ENCODE measurements at places on chromosomes 6 and 20. TPM values are rescaled to one million over a fixed set of nuclear protein-coding genes. Genes with fewer than 3 reads are reported as not detected.
A peak's percentile ranks its signal among the peaks of the same experiment; 100 is the strongest.

PHACTR1 gene
- 7.8 TPM for total RNA-seq

TINAG gene
- not detected for total RNA-seq

HLA-DRB5 gene
- total RNA-seq: not detected

CTAGE9 gene
- not detected for total RNA-seq

BPI gene
- total RNA-seq: not detected

SYCP2L gene
- not detected for total RNA-seq

EDN3 gene
- total RNA-seq: not detected

PSORS1C1 gene
- total RNA-seq: 0.64 TPM

ZBP1 gene
- not detected for total RNA-seq

KIAA1755 gene
- total RNA-seq: not detected

VSX1 gene
- not detected for total RNA-seq

SFTA2 gene
- not detected for total RNA-seq

PEX3 gene
- total RNA-seq: 26.7 TPM

FLRT3 gene
- total RNA-seq: 4.0 TPM

IRF4 gene
- not detected for total RNA-seq

GRCh38 chr6:83114164-83114563, 46.7 kb downstream of the DOP1A start:
- DNase-seq: no peak

DNA sequence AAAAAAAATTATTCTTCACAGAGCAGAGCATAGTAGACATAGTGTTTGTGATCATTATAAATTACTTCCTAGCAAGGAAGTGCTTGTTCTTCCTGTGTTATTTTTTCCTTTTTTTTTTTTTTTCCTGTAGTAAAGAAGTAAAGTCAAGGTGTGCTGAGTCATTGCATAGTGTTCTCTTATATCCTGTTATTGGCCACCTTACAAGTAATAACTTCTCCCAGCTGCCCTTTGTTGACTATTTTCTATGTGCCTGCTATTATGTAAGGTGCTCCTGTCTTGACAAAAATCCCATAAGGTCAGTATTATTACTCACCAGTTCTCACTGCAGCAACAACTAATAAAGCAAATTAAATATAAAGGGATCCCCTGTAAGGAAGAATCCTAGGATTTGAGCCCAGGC, 195.3 kb downstream of the GJA1 start:
- DNase-seq: peak; percentile 53

GRCh38 chr6:52389626-52390360, 27.8 kb downstream of the PAQR8 start:
- DNase-seq: peak; percentile 83

DNA sequence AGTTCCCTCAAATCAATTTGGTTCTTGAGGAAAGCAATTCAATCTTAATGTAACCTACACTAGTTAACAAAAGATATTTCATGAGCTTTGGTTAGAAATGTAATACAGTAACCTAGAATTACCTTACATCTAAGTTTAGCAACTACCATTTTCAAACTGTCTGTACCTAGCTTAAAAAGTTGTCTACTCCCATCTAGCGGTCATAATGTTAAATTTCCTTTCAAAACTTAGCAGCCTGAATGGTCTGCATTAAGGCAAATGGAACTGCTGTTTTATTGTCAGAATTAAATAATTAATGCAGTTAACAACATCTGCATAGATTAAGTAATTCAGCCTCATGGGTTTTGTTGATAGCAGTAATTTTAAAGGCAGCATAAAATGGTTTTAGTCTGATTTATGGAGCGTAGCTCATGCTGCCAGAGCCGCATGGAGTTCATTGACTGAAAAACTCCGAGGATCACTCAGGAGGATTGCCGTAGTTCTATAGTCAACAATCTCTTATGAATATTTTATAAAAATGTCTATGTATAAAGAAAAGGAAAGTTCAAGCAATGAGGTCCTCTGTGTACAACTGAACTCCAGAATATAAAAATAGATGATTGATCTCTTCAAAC, 485.4 kb upstream of the MANEA start:
- DNase-seq: peak; percentile 52

DNA sequence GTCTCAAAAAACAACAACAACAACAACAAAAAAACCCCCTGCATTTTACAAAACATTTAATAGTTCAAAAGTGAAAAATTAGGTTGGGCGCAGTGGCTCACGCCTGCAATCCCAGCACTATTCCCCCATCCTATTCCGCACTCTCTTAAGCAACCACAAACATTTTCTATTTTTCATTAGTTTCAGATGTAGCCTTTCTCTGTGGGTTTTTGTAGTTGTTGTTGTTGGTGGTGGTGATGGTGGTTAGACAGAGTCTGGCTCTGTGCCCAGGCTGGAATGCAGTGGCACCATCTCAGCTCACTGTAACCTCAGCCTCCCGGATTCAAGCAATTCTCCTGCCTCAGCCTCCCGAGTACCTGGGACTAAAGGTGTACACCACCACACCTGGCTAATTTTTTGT, 6.4 kb upstream of the GMNN start:
- no peak for DNase-seq

DNA sequence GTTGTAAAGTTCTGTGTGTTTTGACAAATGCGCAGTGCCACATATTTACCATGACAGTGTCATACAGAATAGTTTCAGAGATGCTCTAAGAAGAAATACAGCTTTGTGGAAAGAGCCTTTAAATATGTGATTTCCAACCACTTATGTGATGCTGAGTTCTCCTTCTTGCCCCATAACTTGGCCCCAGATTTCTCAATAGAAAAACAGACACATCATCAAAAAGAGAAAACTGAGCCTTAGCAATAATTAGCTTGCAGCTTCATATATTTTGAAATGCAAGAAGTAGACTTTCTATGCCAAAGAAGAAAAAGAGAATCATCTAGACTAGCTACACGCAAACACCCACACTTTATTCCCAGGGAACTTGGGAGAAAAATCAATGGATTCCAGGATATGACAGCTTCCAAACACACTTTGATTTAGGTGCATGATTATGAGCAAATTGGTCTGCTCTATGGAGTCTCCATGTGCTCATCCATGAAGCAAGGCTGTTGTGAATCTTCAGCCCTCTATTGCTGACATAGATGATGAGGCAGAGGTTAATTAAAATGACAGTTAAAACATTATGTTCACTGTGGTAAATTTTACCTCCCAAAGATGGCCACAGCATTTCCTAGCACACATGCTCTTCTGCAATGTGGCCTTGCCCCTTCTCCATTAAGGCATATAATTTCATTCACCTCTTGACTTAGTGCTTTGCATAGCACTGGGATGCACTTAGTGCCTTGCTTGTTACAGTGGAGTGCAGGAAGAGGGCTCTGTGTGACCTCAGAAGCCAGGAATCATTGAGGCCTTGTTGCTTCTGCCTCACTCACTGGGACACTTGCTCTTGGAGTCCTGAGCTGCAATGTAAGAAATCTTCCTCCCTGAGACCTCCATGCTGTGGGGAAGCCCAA, 174.6 kb downstream of the SYNDIG1 start:
- DNase-seq: no peak

DNA sequence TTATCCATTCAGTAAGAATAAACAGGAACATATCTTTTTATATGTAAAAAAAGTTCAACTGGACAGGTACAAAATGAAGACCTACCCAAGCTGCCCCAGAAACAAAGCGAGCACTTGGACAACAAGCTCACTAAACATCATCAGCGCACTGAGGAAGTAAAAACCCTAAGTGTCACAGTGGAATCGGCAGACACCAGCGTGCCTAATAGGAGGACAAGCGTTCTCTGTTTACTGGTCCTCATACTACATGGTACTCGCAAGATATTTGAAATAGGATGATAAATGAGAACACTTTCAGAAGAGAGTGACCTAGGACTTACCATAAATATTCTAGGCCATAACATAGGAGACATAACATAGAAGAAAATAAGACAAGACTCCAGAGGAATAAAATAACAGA, 18.2 kb downstream of the MAP7 start:
- no peak for DNase-seq

DNA sequence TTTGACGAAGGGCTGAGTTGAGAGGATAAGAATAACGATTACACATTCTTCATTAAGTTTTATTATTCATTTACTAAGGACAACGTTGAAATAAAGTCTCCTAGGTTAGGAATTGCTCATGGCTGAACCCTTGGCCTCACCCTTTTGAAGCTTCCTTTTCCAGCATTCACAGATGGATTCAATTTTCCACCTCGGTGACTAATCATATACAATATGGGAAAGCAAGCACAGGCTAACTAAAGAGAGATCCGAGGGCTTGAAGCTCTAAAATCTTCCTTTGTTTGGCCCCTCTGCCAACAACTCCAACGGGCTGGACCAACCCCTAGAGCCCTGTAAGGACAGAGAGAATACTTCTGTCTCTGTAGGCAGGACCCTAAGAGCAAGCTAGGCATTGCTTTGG, 159.5 kb downstream of the SOD2 start:
- no peak for DNase-seq

DNA sequence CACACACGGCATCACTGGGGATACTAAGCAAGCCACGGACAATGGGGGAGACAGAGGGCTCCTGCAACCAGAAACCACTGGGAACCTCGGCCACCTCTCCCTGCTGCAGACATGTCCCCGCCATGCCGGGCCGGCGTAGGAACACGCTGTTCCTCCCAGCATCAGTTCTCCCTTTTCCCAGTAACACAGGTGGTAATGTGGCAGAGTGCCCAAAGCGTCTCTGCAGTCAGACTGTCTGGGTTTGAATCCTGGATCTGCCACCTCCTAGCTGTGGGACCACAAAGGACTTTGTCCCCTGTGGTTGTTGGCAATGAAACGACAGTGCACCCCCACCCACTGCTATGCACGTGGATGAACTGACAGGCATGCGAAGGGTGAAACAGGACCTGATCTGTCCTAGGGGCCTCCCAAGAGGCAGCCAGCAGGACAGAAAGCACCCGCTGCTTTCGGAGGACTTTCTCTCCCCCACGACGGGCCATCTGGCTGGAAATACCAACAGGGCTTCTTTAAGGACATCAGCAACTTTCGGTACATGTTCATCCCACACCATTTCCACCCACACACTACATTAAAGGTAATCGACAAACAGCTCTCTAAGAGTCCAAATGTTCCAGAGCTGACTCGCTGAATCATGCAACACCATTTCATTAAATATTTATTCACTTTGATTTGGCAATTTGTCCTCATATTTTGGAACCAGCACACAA, 74.1 kb downstream of the SULF2 start:
- DNase-seq: no peak

- DNase-seq: no peak
Observed at GRCh38 chr6:142359271-142359960, 57.6 kb downstream of the ADGRG6 start.

- DNase-seq: peak; percentile 30
Observed at GRCh38 chr6:166707045-166707444, 80.0 kb upstream of the RPS6KA2 start.

GRCh38 chr20:48924756-48925109, 3.2 kb downstream of the ARFGEF2 start:
- no peak for DNase-seq

DNA sequence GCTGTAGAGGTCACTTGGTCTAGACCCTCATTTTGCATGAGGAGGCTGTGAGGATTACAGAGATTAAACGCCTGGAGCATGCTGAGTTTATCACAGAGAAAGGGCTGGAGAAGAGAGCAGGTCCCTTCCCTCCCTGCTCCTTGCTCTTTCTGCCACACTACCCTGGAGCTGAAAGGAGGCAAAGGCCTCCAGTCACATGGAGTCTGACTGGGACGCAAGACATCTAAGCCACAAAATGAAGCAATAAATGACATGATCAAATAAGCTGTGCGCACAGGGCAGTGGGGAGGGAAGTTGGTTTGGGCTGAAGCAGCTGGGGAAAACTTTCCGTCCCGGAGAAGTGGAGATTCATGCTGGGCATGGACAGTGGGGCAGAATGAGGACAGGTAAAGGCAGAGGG, 33.3 kb downstream of the ATXN1 start:
- DNase-seq: no peak

DNA sequence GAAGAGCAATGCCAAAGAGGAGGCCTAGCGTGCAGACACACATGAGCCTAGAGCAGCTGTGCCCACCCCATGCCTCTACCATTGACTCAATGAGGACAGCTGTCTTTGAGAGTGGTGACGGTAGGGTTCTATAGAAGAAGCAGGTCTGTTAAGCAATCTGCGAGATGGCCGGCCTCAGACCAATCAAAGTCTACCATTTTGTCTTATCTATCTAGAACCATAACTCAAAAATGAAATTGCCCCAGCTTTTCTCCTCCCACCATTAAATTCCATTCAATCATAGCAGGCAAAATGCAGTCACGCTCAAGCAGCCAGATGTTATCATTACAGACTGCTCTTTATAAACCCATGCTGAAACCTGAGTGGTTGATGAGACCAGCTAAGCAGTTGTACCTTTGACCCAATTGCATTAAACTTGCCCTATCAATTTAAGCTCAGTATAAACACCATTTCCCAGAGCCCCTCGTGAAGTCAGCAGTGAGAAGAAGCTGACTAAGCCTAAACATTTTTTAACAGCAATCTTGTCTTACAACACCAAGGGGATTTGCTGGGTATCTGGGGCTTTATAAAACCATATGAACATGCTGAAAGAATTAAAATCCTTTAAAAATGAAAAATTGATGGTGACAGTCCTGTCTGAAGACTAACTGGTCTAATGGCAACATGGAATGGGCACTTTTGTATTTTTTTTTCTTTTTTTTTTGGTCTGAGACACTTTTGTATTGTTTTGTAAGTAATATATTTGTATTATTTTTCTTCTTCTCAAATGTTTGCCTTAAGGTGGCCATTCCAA, 57.5 kb downstream of the FOXC1 start:
- no peak for DNase-seq

GRCh38 chr6:81939766-81940165, 187.3 kb upstream of the TENT5A start:
- no peak for DNase-seq

- DNase-seq: no peak
Observed at GRCh38 chr6:79634491-79635231, 3.5 kb downstream of the SH3BGRL2 start.

- DNase-seq: peak; percentile 93
Observed at GRCh38 chr6:99019381-99019780, 71.6 kb upstream of the FBXL4 start.

GRCh38 chr20:689348-689747, 13.7 kb upstream of the SCRT2 start:
- no peak for DNase-seq

DNA sequence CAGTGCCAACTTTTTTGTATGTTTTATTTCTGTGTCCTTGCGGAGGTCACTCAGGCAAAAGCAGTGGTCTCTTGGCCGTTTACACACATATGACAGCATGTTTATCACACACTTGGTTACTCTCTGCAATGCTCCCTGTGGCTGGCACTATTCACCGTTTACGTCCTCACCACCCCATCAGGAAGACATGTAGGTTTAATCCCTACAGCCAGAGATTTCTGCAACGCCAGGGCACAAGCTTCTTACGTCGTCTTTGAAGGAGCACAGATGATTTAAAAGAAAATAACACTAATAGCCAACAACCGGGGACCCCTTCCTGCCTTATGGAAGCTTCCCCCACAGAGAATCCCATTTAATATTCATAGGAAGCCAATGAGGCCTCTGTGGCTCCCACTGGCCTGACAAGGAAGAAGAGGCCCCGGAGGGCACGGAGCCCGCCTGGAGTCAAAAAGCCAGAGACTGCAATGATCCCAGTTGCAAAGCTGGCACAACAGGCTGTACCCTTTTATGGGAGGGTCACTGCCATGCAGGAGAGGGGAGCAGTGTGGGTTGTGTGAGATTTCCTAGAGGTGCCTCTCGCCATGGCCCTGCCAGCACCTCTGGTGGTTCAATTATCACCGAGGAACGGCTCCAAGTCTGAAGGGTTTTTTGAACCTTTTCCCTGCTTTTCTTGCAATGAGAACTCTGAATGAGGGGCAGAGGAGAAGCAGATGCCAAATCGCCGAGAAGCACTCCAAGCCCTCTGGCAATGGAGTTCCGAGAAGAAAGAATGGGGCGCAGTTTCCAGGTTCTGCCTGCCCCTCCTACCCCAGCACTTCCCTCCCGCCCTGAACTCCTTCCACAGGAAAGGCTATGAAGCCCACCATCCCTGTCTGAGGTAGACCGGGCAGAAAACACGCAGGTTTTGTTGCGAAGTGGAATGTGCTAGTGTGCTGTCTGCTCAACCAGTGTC, 96.2 kb downstream of the THBS2 start:
- no peak for DNase-seq
